Fibroblast of skin of right quadriceps (primary cell): ENCODE measurements at places on chromosomes 2 and 18.

- peak; percentile 37 for DNase-seq
Measured at GRCh38 chr2:33484042-33484621, 7.7 kb downstream of the RASGRP3 start.

GRCh38 chr2:147792966-147793617 lies 51.7 kb upstream of the ACVR2A start:
- DNase-seq: peak; percentile 65

DNA sequence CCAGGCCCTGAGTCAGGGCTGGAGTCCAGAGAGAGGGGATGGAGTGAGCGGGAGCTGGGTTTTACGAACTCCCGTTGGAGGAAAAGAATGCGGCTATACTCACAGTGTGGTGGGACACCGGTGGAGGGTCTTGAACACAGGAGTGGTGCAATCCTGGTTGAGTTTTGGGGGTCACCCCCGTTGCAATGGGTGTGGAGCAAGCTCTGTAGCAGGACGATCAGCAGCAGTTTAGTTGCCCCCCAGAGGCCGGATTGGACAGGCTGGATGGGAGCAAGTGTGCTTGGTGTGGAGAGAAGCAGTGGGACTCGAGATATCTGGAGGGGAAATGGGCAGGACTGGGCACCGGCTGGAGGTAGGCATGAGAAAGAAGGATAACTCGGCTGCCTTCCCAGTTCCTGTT lies 72.3 kb upstream of the TWIST2 start:
- no peak for DNase-seq

DNA sequence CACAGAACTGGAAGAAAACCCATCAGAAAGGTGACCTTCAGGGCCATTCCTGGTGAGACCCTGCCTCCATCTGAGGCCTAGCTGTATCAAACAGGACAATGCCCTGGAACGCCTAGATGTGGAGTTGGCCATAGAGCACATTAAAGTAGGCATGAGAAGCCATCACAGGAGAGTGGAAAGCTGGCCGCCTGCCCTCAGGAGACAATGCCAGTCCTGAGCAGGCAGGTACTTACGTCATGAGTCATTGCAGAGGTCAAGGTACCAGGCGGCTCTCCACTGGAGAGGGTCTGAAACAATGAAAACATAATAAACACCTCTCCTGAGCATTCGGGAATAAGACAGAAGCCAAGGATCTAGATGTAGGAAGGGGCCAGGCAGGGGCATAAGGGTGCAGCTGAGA lies 68.6 kb downstream of the CCDC93 start:
- no peak for DNase-seq

GRCh38 chr2:163733301-163733938 lies 2.4 kb downstream of the FIGN start:
- no peak for DNase-seq

GRCh38 chr18:75582406-75582821 lies 154.9 kb upstream of the SMIM21 start:
- peak; percentile 86 for DNase-seq

- no peak for DNase-seq
Measured at GRCh38 chr2:69742322-69742952, 503 bp downstream of the ANXA4 start.

GRCh38 chr2:99959261-99960014 lies 183.0 kb downstream of the AFF3 start:
- DNase-seq: no peak

GRCh38 chr2:240858871-240859270 lies 9.8 kb upstream of the AGXT start:
- DNase-seq: no peak

DNA sequence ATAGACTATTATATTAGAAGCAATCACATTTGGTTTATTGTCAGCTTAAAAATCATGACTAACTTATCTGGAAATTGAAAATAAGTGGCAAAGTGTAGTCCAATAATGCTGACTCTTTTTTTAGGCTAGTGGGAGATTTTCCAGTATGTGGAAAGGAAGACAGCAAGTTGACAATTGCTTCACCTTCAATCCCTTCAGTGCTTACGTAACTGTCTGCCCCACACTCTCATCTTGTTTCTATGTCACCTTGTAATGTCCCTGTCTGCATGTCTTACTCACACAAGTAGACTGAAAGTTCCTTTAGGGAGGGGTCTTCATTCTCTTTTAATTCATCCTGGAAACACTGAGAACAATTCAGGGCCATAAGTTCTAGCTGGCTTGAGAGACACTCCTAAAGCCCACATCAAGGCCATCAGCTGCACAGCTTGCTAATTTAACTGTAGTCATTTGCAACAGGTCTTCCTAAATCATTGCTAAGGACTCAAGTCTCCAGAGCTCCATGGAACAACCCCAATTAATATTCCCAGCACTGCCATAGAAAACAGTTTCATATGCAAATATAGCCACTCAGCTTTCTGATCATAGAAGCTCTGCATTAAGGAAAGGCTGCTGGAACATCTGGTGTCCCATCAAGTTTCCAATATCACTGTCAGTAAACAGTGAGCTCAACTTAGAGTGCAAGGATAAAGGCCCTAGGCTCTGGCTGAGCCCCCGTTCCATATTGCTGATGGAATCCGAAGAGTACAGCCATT lies 230.5 kb downstream of the ETAA1 start:
- no peak for DNase-seq

GRCh38 chr2:100641125-100641435 lies 78.3 kb downstream of the PDCL3 start:
- no peak for DNase-seq

- DNase-seq: no peak
Measured at GRCh38 chr2:68416081-68416675, 50.9 kb downstream of the FBXO48 start.

DNA sequence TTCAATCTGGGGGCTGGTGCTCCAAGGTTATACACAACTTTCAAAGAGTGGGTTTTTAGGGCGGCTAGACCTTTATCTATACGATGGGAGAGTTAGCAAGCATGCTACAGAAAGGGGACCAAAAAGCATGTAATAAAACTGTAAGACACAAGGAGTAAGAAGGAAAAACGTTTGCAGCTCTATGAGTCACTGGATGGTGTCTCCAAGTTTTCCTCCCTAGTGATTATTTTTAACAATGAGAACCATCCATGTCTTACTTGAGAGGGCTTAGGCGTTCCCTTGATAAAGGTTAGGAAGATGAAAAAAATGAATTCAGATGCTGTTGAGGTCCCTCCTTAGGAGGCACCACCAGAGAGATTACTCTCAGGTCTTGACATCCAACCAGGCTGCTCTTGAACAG lies 75.9 kb downstream of the HRH4 start:
- DNase-seq: peak; percentile 22

GRCh38 chr18:46728219-46728930 lies 28.5 kb downstream of the ST8SIA5 start:
- no peak for DNase-seq

DNA sequence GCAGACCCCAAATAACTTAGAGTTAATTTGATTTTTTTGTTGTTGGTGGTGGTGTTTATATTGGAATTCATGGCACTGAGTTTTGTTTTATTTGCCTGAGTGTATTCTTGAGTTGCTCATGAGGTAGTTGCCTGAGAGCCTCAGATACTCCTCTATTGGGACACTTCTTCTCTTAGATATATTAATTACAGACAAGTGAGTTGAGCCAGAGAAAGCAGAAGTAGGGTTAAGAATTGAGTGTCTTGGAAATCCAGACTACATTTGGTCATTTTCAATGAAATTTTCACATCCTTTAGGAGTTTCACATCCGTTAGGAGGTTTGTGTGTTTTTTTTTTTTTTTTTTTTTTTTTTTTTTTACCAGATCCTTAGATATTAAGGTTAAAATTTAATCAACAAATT lies 29.0 kb downstream of the FMNL2 start:
- no peak for DNase-seq

- no peak for DNase-seq
Measured at GRCh38 chr18:47461977-47462376, 210.5 kb upstream of the SKOR2 start.

DNA sequence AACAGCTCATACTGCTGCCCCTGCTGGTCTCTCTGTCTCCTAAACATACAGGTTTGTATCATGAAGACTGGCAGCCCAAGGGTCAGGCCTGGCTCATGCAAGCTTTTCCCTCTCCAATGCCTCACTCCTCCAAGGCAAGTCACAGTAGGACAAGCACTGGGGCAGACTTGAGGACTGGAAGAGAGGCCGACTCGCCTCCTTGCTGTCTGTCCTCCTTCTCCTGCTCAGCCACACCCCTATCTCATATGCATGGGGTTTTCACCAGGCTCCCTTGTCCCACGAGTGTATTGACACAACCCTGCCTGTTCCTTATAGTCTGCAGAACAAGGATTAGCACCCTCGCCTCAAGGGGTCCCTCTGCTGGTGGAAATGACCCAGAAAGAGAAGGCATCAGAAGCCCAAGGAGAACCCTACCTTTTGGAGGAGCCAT lies 223.7 kb downstream of the SOX11 start:
- peak; percentile 66 for DNase-seq

GRCh38 chr18:56902653-56903052 lies 244.2 kb upstream of the BOD1L2 start:
- DNase-seq: no peak
